ENCODE measurements at places on chromosomes 5 and 9.
A peak's percentile ranks its signal among the peaks of the same experiment; 100 is the strongest.

GRCh38 chr9:122197426-122197825, 31.3 kb downstream of the LHX6 start:
- DNase-seq, result peak; percentile 93

DNA sequence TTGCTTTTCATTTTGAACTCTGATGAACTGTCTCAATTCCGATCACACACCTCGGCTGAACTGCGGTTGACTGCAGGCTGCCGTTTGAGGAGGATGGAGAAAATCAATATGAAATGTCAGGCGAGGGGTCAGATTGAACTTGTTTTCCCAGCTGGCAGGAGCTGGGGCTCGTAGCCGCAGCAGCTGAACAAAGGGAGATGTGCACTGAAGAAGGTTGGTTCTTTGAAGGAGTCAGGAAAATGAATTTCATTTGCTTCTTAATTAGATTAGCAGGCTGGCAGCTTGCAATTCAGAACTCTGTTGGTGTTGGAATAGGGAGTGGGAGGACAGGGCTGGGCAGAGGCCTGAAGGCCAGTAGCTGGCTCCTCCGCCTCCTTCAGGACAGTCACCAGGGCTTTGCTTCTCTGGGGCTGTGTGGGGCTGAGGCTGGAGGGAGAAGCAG, 117.4 kb upstream of the GPR151 start:
- DNase-seq, result peak; percentile 74

- DNase-seq, result no peak
Measured at GRCh38 chr5:76458486-76458830, 55.4 kb downstream of the IQGAP2 start.

DNA sequence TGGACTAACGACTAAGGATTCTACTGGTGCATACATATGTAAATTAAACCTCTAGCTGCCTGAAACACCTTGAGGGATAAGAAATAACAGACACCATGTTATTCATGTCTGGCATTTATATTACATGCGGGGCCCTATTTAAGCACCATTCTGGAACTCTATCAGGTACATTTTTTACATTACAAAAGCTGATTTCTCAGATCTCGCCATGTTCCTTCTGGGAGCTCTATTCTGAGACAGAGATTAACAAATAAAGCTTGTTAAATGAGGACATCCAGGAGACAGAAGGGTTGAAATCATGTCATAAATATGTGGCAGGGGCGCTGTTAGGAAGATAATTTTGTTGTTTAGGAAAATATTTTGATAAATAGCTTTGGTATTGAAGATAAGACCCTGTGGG, 93.4 kb upstream of the SLIT3 start:
- no peak for DNase-seq

DNA sequence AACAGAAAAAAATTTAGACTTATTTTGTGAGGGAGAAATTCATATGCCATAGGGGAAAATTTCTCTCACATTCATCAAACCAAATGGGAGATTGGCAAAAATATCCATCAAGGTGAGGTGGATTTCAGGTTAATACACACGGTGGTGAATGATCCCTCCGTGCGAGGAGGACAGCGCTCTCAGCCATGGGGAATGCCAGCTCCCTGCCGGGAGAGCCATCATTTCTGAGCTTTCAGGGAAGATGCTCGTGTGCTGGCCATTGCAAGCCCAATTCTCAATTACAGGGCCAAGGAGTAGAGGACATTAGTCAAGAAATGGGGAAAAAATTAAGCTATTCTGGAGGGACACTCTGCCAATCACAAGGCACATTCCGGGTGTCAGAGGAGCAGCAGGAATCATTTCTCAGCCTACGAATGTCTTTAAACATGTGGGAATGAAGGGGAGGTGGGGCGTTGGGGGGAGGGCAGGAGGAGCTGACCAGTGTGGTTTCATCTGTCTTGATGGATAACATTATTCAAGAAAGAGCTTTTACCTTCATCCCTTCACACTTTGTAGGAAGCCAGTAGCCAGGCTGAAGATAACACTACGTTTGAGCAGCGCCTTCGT, 165.5 kb downstream of the DAB2IP start:
- no peak for DNase-seq

GRCh38 chr9:126521089-126521488, 92.6 kb upstream of the LMX1B start:
- no peak for DNase-seq

GRCh38 chr9:91732187-91733005, 217.6 kb downstream of the ROR2 start:
- no peak for DNase-seq

GRCh38 chr5:139854953-139855352, 59.3 kb downstream of the PSD2 start:
- no peak for DNase-seq

DNA sequence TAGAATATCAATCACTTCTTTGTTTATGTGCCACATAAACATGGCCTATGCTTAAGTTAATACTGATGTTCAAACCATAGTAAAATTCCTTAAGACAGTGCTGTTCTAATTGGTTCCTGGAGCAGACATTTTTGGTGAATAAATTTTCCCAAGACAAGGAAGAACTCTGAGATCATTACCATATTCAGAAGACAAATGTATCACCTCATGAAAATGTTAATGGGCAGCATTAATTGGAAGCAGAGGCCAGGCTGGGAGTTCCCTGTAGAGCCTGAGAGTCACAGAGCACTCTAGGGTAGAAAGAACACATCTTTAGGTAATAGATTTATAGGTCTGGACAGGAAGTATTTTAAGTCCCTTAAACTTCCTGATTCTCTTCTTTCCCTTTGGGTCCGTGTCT, 240.2 kb downstream of the MAN2A1 start:
- DNase-seq, result no peak

- DNase-seq, result no peak
Measured at GRCh38 chr5:105158526-105158925, 1595.9 kb upstream of the NUDT12 start.

- no peak for DNase-seq
Measured at GRCh38 chr5:101675510-101676219, 620.4 kb downstream of the SLCO4C1 start.

- DNase-seq, result no peak
Measured at GRCh38 chr9:134322781-134323241, 3.4 kb upstream of the RXRA start.
